ENCODE measurements at places on chromosomes 1 and 21.

DNA sequence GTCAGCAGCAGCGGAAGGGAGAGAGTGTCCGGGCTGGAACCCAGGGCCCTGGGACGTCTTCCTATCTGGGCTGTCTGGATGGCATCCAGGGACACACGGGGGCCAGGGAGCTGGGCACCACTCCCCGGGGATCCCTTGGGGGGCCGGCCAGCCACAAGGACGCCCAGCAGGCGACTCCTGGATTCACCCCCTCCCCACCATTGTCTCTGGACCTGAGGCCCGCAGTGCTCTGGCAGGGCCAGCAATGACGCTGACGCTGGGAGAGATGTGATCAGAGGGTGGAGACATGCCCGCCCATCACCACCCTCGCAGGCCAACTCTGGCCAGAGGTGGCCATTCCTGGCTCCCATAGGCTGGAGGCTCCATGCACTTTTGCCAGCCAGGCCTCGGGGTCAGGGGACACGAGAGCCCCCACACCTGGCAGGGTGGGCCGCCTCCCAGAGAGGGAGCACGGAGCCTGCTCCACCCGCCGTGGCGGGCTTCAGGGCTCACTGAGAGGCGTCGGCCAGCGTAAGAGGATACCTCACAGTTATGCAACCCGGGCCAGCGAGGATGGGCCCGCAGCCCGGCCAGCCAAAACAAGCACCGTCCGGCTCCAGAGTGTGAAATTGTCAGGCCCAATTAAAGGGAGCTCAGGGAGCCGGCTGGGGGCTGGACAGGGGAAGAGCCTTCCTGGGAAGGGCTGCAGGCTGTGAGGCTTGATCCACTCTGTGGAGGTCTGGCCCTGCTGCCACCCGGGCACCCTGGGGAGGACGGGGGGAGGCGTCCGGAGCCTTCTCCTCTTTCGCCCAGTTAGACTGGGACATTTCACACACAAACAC, 10.3 kb downstream of the ACTRT2 start:
- no peak for DNase-seq

DNA sequence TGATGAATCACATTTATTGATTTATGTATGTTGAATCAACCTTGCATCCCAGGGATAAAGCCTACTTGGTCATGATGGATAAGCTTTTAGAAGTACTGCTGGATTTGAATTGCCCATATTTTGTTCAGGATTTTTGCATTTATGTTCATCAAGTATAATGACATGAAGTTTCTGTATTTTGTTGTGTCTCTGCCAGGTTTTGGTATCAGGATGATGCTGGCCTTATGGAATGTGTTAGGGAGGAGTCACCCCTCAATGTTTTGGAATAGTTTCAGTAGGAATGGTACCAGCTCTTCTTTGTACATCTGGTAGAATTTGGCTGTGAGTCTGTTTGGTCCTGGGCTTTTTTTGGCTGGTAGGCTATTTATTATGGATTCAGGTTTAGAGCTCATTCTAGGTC, 1643.1 kb upstream of the B3GALT2 start:
- no peak for DNase-seq

GRCh38 chr1:203686091-203686632, 59.5 kb downstream of the ATP2B4 start:
- no peak for DNase-seq

DNA sequence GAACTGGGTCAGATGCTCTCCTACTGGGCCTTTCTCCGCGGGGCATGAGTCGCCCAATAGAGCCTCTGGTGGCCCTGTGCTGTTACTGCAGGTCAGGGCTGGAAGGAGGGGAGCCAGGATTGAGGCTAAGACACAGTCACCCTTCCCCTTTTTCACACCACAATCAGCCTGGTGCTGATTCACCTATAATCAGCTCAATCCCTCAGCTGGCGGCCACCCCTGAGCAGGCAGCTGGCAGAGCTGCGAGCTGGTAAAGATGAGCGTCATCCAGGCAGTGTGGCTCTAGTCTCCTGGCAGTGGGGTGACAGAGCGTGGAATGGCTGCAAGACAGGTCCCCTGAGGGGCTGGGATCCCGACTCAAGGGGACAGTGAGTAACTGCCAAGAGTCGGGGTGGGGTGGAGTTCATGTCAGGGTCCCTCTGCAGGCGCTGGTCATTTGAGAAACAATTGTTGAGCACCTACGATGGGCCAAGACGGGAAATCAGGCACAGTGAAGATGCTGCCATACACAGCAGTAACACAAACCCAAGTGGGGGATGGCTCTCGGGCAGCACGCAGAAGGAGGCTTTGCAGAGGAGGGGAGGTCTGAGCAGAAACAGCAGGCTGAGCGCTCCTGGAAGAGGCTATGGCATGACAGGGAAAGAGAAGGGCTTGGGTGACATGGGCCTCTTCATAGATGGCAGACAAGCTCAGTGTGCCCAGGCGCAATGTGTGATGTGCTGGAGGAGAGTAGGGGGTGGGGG, 21.8 kb downstream of the ATF3 start:
- peak; percentile 36 for DNase-seq

- DNase-seq: no peak
Measured at GRCh38 chr21:16571594-16571993, 841.8 kb downstream of the USP25 start.

- DNase-seq: no peak
Measured at GRCh38 chr1:83554174-83554573, 444.8 kb downstream of the TTLL7 start.
